HTR-8/SVneo (cell line): ENCODE measurements at places on chromosomes 11 and 22.
A peak's percentile ranks its signal among the peaks of the same experiment; 100 is the strongest.

- DNase-seq, result no peak
Observed at GRCh38 chr11:33646629-33647028, 54.0 kb downstream of the C11orf91 start.

DNA sequence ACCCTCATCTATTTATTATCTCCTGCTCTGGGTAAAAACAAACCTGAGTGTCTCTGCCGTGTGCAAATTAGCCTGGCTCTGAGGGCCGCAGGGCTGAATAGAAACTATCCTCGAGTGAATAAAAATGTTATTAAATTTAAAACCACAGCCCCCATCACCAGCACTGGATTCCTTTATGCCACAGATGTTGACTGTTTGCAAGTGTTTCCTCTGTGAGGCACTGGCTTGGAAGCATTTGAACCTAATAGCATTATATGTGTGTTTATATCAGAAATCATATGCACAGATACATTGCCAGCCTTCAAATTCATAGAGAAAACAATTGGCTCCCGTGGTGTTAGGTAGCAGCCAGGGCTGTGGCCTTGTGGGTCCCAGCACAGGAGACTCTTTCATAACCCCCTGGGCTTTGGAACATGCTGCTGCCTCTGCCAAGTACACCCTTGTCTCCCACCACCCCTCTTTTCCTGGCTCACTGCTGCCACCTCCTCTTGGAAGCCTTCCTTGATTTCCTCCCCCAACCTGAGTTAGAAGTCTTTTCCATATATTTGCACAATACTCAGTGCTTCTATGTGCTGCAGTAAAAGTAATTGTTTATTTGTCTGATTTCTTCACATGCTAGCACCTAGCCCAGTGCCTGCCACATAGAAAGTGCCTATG is 294.4 kb downstream of the DDX10 start:
- no peak for DNase-seq

DNA sequence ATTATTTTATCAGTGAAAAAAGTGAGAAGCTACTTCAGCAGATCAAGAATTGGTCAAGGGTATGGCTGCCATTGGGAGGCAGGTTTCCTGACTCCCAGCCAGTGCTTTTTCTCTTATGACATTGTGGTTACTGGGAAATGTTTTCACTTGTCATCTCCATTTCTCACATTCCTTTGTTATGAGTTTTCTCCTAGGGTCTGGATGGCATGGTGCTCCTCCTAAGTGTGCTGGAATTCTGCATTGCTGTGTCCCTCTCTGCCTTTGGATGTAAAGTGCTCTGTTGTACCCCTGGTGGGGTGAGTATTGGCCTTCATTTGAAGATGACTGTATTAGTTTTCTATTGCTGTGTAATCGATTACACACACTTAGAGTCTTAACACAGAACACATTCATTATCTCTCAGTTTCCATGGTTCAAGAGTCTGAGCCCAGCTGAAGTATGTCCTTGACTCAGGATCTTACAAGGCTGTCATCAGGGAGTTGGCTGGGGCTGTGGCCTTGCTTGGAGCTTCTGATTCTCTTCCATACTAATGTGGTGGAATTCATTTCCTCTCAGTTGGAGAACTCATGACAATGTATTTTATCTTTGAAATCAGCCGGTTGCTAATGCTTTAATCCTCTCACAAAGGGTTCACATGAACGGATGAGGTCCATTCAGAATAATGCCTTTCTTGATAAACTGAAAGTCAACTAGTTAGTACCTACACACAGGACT is 21.0 kb upstream of the MS4A6E start:
- DNase-seq, result peak; percentile 11

DNA sequence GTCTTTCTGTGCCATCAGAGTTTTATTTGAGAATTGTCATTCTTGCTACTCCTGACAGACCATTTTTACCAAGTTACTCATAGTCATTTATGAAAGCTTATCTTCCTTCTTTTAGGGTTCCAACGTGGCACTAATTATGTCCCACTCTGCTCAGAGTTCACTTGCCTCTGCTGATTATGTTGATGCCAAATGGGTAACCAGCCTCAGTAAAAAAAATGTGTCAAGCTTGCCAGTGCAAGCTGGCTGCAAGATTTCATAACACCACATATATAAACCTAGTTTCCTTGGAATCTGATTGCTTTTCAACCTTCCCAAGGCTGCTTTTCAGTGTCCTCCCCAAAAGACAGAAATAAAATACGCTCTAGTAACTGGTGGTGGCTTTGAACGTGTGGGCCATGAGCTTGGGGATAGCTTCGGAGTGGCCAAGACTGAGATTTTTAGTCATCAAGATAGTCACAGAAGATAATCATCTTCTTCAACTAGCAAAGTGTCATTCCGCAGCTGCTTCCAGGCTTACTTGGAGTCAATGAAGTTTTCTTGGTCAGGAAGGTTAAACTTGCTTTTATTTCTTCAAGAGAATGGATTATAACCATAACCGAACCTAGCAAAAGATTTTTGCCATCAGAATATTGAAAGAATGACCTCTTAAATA is 29.5 kb upstream of the APOA1 start:
- DNase-seq, result no peak

DNA sequence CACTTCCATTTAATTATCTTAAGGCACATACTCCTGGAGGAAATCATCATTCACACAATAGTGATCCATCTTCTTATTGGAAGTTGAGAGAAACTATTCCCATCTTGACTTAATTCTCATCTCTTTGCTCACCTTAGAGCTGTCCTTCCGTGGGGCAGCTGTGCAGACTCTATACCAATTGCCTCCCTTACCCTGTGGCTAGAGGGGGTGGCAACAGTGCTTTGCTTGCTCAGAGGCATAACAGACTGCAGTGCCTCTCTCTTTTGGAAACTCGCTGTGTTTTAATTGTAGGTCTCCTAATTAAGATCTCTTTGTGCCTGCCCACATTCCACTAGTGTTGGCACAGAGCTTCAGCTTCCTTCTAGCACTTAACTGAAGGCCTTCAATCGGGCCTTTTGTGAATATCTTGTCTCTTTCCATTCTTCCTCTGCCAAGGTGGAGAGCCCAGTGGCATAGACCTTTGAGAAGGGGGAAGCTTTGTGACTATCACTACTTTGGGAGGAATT is 5.5 kb downstream of the KMT2A start:
- no peak for DNase-seq

DNA sequence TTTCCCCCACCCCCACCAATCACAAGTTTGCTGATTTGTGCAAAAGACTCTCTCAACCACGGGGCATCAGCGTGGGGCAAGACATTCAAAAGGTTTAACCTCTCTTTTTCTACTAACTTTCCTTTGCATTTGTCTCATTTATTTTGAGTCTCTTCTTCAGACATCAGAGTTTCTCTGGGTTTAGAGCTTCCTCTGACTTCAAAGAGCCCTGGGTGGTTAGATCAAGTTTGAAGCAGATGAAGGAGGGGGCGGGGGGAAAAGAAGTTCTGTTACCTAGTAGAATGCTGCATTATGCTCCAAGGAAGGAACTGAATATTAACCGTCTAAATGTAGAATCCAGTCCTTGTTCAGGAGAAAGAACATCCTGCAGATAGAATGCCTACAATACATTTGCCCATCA is 24.5 kb downstream of the GAS2 start:
- no peak for DNase-seq

DNA sequence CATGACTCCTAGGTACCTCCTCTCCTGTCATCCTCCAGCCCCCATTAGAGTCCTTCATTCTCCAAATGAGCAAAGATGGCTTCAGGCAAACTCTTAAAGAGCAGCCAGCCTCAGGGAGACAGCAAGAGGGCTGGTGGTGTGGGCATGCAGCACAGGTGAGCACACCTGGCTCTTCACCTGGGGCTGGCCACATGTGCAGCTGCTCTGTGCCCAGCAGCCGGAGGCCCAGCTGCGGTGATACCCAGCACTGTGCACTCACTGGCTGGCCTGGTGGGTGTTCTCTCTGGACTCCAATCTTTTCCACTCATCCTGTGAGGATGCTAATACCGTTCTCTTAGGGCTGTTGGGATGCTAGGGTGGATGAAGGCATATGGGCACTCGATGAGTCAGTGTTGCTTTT is 106.1 kb upstream of the PARVA start:
- no peak for DNase-seq

DNA sequence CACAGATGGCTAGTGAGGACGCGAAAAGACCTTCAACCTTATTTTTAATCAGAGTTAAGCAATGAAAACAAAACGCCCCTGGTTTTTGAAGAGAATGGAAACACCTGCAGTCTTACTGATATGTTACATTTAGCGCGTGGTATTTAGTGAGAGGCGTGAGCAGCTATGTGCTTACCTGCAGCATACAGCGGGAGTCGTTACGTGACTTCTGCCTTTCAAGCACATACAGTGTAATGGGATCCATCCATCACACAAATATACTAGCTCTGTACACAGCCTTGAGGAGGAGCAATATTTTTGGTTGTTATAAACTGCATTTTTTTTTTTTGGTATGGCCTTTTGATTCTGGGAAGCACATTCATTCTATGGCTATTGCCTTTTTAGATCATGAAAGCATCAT is 5.5 kb downstream of the KRTAP5-2 start:
- no peak for DNase-seq

- DNase-seq, result no peak
Observed at GRCh38 chr11:132408877-132409276, 1038.5 kb downstream of the NTM start.

- DNase-seq, result no peak
Observed at GRCh38 chr11:79157738-79158137, 283.1 kb downstream of the TENM4 start.

DNA sequence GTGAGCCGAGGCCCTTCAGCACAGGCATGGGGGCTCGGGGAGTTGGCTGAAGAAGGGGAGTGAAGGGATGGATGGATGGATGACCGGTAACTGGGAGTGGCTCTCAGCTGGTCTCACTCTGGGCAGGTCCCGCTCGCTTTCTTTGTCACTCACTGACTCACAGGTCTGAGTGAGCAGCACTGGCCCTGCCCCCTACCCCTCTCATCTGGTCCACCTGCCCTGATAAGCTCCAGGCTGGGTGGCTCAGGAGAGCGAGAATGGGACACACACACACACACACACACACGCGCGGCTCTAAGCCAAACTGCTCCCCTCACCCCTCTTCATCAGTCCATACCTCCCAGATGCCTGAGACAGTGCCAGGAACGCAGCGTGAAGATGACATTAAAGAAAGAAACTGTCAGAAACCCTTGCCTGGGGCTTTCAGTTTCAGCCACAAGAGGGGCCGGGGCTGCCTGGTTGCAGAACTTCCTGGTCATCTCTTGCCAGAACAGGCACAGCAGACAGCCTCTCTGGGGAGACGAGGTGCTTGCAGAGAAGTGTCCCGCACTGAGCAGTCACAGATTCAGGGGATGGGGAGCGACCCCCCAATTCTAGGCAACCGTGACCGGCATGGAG is 16.5 kb upstream of the SHISAL1 start:
- no peak for DNase-seq

GRCh38 chr11:795634-796564 is 2.2 kb downstream of the SLC25A22 start:
- DNase-seq, result peak; percentile 90

GRCh38 chr11:132846075-132846474 is 686.2 kb downstream of the OPCML start:
- DNase-seq, result no peak

DNA sequence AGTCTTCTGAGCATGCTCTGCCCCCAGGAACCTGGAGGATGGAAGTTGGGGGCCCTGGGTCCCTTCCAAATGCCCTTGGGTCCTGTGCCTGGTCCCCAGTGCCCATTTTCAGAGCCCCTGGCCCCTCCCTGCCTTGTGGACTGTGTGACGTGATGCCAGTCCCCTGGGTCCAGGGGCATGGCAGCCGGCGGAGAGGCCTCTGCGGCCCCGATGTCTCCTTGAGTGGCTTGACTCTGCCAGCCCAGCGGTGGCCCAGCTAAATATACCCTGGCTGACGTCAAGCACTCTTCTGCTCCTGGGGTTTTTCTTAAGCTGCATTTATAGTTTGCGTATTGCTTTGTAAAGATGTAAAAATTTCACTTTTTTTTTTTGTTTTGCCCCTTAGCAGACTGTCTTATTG is 35.2 kb upstream of the PARVG start:
- no peak for DNase-seq
